Fibroblast of lung (primary cell): ENCODE measurements at places on chromosomes 2 and 18.

- no peak for DNase-seq
Observed at GRCh38 chr2:31696068-31696467, 115.3 kb upstream of the SRD5A2 start.

- DNase-seq, result no peak
Observed at GRCh38 chr2:213129311-213129710, 22.1 kb downstream of the IKZF2 start.

DNA sequence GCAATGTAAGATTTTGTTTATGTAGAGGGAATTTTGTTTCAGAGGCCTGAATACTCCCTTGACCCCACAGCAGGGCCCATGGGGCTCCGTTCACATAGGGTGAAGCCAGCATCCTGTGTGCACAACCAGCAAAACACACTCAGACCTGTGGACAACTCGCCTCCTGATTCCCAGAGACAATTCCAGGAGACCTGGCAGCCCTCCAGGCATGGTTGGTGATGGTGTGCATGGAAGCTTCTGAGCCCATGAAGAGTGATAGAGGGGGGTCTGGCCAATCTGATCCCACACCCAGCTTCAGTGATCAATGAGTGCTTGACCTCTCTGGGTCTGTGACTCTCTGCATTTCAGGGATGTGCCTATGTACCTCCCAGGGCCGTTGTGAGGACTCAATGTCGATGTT, 91.0 kb upstream of the RAB6C start:
- no peak for DNase-seq

DNA sequence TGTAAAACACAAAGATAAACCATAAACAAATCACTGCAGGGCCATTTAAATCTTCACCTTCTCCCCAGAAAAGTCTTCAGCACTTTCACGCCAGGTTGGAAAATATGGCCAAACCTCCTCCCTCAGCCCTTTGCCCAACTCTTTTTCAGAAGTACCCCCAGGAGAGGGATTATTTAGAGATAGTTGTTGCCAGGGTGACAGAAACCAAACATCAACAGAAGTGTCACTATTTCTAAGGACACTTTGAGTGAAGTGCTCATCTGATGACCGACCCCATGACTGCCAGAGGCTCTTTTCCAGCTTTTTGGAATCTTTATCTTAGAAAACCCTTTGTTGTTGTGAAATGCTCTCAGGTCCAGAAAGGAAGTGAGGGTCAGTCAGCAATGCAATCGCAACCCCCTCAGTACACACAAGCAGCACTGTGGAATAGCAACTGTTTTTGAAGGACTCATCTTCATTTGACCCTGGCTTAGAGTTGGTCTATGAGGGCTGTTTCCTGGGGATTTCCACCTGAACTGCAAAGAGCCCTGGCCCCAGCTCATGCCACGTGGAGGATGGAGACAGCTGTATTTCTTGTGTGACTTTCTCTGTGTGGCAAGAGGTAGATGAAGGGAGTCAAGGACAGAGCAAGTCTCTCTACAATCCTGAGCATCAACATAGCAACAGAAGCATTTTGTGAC, 114.0 kb upstream of the STON1 start:
- DNase-seq, result no peak
